ENCODE measurements at places on chromosomes 16 and 17. TPM values are rescaled to one million over a fixed set of nuclear protein-coding genes. Genes with fewer than 3 reads are reported as not detected.

- DNase-seq = no peak
Observed at GRCh38 chr17:78759969-78760352, 22.1 kb downstream of the CYTH1 start.

DNA sequence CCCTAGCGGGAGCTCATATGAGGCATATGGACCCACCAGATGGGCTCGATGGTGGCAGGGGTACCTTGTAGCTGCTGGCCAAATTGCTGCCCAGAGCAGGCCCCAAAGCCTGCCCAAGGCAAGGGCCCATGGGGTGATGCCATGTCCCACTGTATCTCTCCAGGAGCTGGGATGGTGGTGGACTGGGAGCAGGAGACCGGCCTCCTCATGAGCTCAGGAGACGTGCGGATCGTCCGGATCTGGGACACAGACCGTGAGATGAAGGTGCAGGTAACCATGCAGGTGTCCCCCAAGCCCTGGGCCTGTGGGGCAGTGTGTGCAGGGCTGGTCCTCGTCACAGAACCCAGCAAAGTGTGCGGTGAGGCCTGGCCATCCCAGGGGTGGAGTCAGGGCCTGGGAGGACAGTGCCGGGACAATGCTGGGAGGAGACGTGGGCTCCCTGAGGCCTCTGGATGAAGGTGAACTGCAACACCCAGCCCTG is 34.1 kb upstream of the CHMP6 start:
- no peak for DNase-seq

DNA sequence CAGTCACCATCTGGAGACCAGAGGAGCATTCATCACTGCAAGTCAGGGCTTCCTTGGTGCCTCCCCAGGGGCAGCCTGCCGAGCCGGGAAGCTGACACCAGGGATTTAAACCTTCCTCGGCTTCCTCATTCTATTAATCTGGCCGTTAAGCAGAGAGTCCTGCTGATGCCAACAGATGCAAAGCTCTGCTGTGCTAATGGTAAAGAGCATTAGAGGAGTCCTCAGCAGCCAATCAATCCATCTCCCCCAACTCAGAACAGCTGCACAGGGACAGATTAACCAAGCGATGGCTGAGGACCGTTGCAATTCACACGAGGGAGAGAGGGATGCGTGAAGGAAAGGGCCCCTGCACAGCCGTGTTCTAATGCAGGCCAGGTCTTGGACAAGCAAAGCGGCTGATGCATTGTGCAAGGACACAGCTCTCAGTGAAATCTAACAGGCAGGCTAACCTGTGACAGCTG is 116.6 kb downstream of the XYLT1 start:
- DNase-seq = no peak

GRCh38 chr17:82204831-82205719 is 7.6 kb downstream of the CCDC57 start:
- peak; percentile 60 for DNase-seq

Gene KCNJ16
- total RNA-seq = 40.6 TPM

- DNase-seq = no peak
Observed at GRCh38 chr17:81125573-81126081, 39.7 kb upstream of the PVALEF start.

- DNase-seq = no peak
Observed at GRCh38 chr17:28875848-28876550, 21.2 kb downstream of the ERAL1 start.

GRCh38 chr17:65529040-65529633 is 32.3 kb downstream of the AXIN2 start:
- no peak for DNase-seq

DNA sequence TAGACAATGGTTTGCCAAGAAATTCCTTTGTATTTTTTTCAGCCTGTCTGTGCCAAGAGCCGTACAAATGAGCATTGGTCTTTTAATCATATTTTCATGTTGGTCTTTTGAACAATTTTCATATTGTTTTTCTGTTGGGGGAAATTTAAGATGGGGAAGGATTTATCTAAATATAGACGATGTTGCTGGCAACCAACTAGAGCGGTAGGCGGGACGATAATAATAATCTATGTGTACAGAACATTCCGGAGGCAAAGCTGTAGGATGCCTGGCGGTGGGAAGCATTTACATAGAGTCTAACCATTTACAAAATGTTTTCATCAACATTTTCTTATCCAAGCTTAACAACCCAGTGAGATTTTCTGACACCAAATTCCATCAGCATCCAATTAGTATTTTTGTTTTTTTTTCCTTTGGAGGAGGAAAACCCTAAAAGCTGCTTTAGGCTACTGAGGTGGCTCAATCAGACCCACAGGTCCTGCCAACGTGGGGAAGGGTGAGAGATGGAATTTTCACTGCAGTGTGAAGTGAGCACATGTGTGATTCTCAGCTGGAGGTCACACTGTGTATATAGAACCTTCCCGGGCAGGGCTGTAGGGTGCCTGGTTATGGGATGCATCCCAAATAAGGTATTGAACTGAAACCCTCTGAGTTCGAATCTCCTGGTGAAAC is 11.7 kb upstream of the SEC14L1 start:
- DNase-seq = no peak

GRCh38 chr17:43367737-43368242 is 31.0 kb upstream of the ARL4D start:
- DNase-seq = peak; percentile 82

DNA sequence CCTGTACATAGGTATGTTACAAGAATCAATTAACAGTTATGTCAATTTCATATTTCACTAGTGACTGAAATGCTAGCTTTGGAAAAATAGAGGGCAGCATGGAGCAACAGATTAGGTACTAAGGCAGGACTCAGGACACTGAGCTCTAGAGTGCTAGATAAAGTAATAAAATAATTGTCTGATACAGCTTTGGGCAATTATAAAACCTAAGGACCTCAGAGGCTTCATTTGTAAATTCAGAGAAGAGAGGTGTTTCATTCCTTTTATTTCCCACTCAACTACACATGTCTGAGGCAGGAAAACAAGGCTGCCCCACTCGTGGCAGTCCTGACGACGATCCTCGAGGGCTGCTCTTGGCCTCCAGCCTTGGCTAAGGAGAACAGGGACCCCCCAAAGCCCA is 81.5 kb downstream of the CA4 start:
- DNase-seq = peak; percentile 15

- DNase-seq = no peak
Observed at GRCh38 chr16:5025171-5025632, 8.5 kb downstream of the NAGPA start.

Gene KRT24
- 0.92 TPM for total RNA-seq

DNA sequence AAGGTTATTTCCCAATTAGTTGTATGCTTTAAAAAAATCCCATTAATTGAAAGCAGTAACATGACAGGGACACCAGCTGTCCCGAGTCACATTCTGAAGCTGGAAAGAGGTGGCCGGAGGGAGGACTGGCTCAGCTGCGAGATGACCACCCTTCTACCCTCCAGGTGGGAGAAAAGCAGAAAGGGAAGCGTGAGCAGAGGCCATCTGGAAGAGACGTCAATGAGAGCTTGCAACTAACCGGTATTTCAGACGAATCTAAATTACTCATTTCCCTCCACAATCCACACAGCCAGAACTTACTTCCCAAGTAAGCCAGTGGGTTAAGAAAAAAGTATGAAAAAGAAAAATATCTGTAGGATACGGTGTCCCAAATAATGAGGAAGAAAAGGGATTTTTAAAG is 28.5 kb upstream of the SLC38A8 start:
- no peak for DNase-seq

Gene C17orf50
- not detected for total RNA-seq

DNA sequence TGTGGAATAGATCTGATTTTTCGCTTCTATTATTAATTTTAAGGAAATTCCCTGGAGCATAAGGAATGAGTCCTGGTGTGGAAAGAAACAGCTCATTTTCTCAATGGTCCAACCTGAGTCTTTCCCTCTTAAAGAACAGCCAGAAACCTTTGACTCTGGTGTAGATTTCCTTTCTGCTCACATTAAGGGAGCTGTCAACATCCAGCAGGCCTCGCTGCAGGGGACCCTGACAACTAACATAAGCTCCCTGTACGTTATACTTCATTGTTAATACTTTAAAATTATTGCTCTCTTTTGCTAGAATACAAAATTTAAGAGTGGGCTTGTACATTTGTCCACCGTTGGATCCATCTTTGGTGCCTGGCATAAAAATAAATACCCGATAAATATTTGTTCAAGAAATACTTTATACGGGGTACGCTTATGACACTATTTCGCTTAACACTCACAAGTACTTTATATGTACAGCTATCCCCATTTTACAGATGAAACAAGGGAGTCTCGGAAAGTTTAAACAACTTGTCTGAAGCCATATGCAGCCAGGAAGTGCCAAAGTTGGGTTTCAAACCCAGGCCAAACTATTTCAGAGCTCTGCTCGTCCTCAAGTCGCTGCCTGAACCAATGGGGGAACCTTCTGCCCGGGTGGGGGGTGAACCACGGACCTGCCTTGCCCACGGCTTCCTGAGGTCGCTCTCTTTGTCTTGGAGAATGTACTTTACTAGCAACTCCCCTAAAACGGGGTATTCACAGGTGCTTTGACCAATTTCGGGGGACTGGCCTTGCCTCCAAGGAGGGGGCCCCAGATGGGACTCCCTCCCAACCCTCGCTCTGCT is 611 bp downstream of the SMARCE1 start:
- peak; percentile 43 for DNase-seq

- DNase-seq = no peak
Observed at GRCh38 chr16:13264749-13265552, 363.6 kb downstream of the SHISA9 start.

DNA sequence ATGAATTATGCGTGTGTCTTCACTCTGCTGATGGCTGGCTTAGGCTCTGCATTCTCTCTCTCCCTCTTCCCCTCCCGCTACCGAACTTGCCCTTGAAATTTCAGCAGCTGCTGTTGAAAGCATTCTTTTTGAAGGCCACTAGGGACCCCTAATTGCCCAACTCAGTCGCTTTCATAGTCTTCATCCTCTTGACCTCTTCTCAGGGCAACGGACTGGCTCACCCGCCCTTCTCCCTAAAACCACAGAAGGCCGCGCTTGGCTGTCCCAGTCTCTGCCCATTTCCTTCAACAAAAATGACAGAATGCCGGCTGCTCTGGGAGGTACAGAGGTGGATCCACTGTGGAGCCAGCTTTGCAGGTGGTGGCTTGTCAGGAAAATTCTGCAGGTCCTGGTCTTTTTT is 21.0 kb upstream of the FMNL1 start:
- DNase-seq = no peak

GRCh38 chr16:20396846-20397467 is 7.6 kb downstream of the PDILT start:
- no peak for DNase-seq

DNA sequence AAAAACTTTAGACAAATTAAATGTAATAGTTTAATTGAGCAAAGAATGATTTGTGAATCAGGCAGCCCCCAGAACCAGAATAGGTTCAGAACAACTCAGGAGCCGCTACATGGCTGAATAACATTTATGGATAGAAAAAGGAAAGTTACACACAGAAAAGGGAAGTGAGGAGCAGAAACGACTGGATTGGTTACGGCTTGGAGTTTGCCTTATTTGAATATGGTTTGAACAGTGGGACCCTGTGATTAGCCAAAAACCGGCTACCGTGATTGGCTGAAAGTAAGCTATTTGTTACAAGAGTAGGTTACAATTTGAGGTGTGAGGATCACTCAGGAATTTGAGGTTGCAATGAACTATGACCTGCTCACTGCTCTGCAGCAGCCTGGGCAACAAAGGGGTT is 1139.8 kb downstream of the CDH11 start:
- DNase-seq = no peak

Gene TRPV2
- total RNA-seq = 1.8 TPM

GRCh38 chr17:17344507-17345293 is 41.5 kb downstream of the NT5M start:
- DNase-seq = peak; percentile 3

DNA sequence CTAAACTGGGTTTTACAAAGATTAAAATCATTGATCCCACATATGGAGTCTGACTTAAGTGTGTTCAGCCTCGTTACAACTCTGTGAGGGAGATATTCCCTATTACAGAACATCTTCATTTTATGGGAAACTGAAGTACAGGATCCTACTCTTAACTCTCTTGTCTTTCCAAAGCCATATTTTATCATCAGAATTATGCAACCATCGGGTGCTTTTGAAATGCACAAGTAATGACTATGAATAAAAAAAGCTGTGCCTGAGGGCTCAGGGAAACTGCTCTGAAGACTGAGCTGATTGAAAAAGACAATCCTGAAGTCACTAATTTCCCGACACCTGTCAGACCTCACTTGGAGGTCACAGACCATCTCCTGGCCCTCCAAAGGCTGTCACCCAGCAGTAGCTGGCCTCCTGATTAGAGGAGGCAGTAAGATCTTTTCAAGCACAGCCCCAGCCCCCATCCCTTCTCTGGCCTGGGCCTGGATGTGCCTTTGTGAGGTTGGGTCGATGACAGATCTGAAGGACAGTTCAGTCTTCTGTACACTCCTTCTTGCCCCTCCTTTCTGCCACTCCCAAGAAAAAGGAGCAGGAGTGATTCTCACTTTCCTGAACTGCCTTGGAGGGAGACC is 5.6 kb downstream of the AKAP1 start:
- no peak for DNase-seq

Gene KIAA0753
- 12.0 TPM for total RNA-seq

DNA sequence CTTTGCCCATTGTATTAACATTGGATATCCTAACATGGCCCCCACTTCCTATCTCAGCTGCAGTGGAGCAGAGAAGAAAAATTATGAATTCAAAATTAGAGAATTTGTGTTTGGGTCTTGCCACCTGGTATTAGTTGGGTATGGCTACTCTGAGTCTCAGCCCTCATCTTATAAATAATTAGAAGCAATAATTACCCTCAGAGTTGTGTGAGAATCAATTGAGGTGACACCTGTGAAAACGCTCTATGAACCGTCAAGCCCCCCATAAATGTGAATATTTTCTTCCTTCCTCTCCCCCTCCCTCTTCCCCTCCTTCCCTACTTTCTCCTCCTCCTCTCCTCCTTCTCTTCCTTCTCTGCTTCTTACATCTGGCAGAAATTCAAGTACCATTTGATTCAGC is 8.9 kb upstream of the TOB1 start:
- DNase-seq = no peak

- DNase-seq = peak; percentile 17
Observed at GRCh38 chr16:8194794-8195193, 395.5 kb downstream of the TMEM114 start.

- DNase-seq = no peak
Observed at GRCh38 chr16:73499276-73499675, 451.3 kb upstream of the ZFHX3 start.

Gene ADAMTS18
- 2.7 TPM for total RNA-seq

- no peak for DNase-seq
Observed at GRCh38 chr16:8725513-8726178, 51.2 kb downstream of the ABAT start.

DNA sequence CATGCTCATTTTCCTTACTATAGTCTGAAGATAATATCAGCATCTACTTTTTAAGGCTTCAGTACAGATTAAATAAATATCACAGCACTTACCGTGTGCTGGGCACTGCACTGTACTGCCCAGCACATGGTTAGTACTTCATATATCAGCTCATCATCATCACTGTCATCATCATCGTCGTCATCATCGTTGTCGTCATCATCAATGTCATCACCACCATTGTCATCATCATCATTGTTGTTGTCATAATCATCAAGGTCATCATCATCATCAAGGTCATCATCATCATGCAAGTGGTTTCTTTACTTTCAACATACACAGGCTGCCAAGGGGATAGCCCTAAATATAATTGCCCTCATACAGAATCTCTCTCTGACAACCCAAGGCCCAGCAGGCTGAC is 275.1 kb downstream of the ABCC12 start:
- DNase-seq = no peak
